ENCODE measurements at places on chromosomes 4 and X.

- DNase-seq, result no peak
Measured at GRCh38 chrX:150234126-150234525, 129.0 kb upstream of the MAMLD1 start.

- DNase-seq, result no peak
Measured at GRCh38 chr4:176102414-176103063, 36.9 kb downstream of the WDR17 start.

DNA sequence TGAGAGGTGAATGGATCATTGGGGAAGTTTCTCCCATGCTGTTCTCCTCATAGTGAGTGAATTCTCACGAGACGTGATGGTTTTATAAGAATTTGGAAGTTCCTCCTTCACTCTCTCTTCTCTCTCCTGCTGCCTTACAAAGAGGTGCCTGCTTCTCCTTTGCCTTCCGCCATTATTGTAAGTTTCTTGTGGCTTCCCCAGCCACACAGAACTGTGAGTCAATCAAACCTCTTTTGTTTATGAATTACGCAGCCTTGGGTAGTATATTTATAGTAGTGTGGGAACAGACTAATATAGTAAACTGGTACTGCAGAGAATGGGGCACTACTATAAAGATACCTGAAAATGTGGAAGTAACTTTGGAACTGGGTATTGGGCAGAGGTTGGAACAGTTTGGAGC lies 7.8 kb upstream of the CTAG2 start:
- no peak for DNase-seq

DNA sequence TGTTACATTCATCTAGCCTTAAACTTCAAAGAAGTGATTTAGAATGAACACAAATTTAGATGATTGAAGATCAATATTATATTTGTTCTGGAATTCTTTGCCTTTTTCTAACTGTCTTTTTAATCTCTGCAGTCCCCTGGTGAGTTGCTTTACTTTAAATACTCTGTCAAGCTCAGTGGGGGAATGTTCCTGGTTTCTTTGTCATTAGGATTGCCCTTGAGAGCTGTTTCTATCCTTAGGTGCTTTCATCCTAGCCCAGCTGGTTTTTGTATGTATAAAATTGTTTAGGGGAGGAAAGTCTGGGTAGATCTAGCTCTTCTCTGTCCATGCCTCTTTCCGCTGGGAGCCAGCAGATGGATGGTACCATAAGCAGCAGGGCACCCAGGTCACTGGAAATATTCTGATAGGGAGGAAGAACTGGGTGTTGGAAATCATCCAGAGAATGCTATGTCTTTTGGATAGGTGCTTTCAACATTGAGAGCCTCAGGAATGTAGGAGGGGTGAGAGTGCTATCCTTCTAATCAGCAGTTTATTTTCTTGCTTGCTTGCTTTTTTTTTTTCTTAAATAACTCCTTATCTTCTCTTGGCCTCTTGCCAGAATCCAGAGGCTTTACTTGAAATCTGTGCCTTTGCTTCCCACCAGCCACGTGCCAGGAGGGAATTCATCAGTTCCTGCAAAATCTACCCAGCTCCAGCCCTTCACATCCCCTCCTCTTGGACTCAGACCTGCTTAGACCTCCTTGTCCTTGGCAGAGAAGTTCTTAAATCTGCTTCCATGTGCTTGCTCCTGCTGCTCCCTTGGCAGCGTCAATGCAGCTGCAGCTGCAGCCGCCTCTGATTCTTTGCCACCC lies 215.3 kb upstream of the ANXA3 start:
- no peak for DNase-seq

GRCh38 chr4:177047851-177048174 lies 255.1 kb upstream of the VEGFC start:
- no peak for DNase-seq

GRCh38 chr4:171538601-171539100 lies 274.6 kb upstream of the GALNTL6 start:
- no peak for DNase-seq

- no peak for DNase-seq
Measured at GRCh38 chr4:25908491-25908901, 5.5 kb upstream of the SMIM20 start.

- DNase-seq, result no peak
Measured at GRCh38 chr4:10730019-10730418, 45.5 kb upstream of the CLNK start.

GRCh38 chr4:109989618-109990017 lies 76.9 kb downstream of the EGF start:
- DNase-seq, result no peak

- no peak for DNase-seq
Measured at GRCh38 chr4:86749121-86749520, 100.1 kb downstream of the SLC10A6 start.

DNA sequence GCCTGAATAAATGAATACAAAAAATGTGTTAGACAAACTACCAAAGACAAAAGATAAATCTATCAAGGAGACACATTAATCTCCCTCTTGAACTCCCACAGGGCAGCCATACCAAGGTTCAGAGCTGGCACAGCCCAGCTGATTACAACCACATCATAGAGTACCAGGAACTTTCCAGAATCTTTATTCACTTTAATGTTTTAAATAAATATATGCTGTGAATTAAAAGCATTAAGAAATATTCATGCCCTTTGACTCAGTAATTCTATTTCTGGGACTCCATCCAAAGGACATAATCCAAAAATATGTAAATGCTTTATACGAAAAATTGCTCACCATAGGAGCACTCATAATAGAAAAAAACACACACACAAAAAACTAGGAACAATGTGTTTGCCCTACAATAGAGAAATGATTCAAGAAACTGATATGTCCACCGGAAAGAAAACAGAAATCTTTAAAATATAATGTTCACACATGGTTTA lies 126.0 kb downstream of the LDB2 start:
- DNase-seq, result peak; percentile 34

DNA sequence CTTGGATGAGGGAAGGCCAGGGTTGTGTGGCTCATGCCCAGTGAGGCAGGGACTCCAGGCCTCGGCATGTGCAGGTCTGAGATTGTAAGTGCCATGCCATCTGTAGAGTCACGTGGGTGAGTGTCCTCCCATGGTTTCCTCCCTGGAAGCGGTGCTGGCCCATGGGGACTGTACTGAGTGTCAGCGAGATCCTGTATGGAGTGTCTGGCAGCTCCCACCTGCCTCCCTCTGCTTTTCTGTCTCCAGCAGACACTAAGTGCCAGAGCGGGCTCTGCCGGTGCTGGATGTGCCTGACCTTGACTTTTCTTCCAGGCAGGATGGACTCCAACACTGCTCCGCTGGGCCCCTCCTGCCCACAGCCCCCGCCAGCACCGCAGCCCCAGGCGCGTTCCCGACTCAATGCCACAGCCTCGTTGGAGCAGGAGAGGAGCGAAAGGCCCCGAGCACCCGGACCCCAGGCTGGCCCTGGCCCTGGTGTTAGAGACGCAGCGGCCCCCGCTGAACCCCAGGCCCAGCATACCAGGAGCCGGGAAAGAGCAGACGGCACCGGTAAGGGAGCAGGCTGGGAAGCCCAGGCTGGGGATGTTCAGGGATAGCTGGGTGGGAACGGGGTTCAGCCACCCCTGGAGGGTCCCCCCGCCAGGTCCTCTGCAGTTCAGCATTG lies 7.6 kb downstream of the WFS1 start:
- no peak for DNase-seq

DNA sequence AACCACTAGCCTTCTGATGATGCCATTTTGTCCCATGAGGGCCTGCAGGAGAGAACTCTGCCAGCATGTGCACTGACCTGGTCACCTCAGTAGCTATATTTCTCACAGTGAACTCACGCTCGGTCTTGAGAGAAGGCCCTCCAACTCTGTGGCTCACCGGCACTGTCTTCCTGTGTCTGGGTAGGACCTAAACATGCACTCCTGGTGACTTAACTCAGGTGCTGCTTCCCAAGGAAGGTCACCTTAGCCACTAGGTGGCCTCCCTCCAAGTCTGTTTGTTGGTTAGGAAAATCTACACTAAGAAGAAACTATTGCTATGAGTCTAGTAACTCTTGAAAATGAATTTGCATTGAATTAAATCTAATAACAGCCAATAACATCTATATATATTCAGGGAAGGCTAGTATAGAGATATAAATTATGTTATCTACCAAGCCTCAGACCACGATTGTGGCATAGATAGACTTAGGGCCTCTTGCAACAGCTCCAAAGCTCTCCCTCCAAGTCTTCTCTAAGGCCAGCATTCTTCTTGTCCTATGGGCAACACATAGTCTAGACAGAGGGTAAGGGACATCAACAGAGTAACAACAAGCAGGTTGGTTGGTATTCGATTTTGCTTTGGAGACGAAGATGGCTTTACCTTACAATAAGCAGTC lies 24.7 kb downstream of the TLR10 start:
- no peak for DNase-seq

DNA sequence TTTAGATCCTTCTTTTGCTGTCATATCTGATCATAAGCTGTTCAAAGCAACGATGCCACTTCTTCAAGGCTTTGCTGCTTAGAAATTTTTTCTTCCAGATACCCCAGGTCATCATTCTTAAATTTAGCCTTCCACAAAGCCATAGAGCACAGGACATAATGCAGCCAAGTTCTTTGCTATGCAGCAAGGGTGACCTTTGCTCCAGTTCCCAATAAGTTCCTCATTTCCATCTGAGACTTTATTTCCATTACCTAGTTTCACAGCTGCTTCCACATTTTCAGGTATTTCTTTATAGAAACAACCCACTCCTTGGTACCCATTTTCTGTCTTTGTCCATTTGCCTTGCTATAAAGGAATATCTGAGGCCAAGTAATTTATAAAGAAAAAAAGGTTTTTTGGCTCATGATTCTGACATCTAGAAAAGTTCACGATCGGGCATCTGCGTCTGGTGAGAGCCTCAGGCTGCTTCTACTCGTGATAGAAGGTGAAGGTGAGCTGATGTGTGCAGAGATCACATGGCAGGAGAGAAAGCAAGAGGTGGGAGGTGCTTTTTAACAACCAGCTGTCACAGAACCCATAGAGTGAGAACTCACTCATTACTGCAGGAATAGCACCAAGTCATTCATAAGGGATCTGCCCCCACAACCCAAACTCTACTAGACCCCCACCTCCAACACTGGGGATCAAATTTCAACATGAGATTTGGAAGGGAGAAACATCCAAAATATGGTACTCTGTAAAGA lies 11.8 kb upstream of the TASL start:
- no peak for DNase-seq

DNA sequence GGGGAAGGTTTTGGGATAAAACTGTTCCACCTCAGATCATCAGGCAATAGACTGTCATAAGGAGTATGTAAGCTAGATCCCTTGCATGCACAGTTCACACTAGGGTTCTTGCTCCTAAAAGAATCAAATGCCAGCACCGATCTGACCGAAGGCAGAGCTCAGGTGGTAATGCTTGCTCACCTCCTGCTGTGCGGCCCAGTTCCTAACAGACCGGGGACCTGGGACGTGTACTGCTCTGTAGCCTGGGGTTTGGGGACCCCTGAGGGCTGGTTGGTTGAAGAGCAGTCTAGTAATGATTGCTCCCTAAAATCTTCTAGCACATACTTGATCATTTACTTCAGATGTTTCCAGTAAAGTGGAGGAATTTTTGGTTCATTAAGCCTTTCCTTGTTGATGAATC lies 173.1 kb upstream of the SLIT2 start:
- no peak for DNase-seq

- peak; percentile 56 for DNase-seq
Measured at GRCh38 chr4:76689145-76689817, 208.7 kb downstream of the SOWAHB start.

GRCh38 chr4:41839916-41840854 lies 91.7 kb upstream of the PHOX2B start:
- no peak for DNase-seq

DNA sequence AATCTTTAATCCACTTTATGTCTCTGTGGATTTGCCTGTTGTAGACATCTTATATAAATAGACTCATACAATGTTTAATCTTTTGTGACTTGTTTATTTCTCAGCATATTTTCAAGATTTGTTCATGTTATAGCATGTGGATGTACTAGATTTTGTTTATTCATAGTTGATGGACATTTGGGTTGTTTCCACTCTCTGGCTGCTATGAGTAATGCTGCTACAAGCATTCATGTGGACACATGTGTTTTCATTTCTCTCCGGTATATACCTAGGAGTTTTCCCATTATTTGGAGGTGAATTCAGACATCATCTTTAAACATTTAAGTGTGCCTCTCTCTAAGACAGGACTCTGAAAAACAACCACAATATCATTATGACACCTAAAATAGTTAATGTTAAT lies 2.3 kb downstream of the IKBKG start:
- no peak for DNase-seq

DNA sequence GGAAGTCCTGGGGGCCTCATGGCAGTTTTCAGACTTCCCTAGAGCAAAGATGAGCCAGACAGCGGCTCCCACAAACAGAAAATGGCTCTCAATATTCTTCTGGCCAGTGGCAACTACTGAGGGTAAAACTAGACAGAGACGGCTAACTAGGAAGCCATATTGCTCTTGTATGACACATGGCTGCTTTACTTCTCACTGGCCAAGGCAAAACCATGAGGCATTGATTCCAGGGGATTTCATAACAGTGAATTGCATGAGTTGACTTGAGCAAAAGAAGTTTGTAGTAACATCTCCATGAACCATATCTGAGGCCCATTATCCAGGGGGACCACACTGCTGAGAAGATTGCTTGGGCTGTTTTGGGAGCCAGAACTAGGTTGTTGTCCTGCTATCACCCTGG lies 13.7 kb upstream of the TLR8 start:
- DNase-seq, result no peak

GRCh38 chr4:131316086-131316485 lies 1833.0 kb upstream of the PCDH10 start:
- DNase-seq, result no peak

- DNase-seq, result peak; percentile 19
Measured at GRCh38 chr4:166153548-166153947, 280.5 kb downstream of the TLL1 start.

- no peak for DNase-seq
Measured at GRCh38 chr4:80465238-80465637, 129.7 kb downstream of the CFAP299 start.

DNA sequence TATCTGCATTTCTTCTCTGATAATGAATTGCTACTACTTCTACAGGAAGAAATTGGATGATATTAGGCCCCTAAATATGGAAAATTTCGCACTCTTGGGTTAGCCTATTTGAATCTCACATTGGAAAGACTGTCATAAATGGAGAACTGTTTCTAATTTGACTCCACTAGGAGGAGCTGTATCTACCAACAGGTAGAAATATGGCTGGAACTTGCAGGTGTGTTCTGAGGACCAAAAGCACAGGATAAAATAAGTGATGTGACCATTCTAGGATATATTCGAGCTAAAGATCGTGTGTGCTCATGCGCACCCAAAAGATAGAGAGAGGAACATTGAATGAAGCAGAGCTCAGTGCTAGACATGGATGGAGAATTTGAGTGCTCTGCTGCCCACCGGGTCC lies 4.8 kb upstream of the NKAP start:
- no peak for DNase-seq
